ENCODE measurements at places on chromosomes 3 and 15.

DNA sequence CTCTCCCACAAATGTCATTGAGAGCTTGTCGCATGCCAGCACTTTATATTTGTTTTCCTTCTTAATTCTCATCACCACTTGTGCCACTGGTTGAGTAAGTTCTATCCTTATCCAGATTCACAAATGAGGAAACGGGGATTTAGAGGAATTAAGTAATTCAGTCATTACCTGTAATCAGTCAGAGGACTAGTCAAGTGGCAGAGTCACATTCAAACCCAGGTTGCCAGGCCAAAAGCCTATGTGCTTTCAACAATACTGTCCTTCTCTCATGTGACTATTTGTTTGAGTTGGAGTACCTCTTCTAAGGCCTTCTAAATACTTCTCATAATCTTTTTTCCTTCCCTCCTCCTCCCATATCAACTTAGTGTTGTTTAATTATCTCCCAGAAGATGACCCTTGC is 76.9 kb downstream of the THRB start:
- DNase-seq = no peak

- no peak for DNase-seq
These were observed 3.5 kb downstream of the SMAD6 start for GRCh38 chr15:66705277-66706146.

GRCh38 chr3:138173769-138174420 is 826 bp downstream of the DBR1 start:
- DNase-seq = no peak

DNA sequence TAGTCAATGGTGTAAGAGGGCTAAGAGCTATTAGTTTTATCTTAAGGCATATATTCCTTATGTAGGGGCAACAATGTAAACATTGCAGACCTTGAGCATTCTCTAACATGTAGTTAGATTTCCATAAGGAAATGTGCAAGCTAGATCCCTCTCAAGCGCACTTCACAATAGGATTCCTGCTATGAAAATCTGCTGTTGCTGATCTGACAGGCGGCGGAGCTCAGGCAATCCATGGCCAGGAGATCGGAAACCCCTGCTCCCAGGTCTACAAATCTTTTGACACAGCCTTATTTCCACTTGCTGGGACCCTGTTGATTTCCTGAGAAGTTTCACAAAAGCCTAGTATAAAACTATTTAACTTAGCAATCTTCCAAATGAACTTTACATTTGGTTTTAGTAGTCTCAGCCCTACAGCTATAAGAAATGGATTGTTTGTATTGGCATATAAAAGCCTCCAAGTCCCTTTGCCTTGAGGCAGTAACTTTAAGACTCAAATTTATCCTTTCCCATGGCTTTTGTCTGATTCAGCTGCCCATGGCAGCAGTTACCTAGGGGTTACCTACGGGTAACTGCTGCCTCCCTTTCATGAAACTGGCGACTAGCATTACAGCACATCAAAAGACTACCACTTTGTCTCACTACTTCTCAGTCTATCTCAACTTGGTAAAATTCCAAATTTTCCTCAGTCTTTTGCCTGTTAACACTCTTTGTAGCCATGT is 22.7 kb downstream of the TRA2B start:
- no peak for DNase-seq

DNA sequence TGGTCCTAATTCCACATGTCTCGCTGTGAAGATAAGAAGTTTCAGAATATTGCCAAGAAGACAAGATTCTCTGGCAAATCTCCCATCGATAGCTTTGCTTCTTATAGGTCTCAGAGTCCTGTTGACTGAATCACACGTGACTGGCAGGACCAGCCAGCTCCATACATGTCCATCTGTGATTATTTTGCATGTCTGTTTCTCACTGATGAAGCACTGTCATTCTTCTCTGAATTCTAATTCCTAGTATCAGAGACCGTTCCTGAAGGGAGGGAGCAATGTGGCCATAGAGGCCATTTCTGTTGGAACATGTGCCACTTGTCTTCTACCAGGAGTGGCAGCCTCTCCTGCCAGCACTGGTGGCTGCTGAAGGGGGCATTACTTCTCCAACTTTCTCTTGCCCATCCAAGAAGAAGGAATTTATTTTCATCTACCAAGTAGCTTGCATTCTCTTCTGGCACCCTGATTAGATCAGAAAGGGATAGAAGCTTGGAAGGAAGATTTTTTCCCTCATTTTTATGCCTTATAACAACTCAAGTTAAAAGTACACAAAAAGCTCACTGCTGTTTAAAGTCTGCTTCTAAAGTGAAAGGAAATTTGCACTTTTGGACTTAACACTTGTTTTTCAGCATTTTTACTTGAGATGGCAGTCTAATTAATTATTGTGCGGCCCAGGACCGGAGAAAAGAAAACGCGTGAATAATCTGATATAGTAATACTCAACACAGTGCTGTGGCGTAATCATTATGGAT is 115.8 kb downstream of the IQCH start:
- DNase-seq = no peak

GRCh38 chr3:59185591-59186369 is 136.0 kb upstream of the CFAP20DC start:
- DNase-seq = peak; percentile 8

GRCh38 chr15:90871139-90871715 is 2.8 kb downstream of the FURIN start:
- DNase-seq = no peak

- DNase-seq = no peak
These were observed 809.2 kb downstream of the NAALADL2 start for GRCh38 chr3:175668300-175668699.

DNA sequence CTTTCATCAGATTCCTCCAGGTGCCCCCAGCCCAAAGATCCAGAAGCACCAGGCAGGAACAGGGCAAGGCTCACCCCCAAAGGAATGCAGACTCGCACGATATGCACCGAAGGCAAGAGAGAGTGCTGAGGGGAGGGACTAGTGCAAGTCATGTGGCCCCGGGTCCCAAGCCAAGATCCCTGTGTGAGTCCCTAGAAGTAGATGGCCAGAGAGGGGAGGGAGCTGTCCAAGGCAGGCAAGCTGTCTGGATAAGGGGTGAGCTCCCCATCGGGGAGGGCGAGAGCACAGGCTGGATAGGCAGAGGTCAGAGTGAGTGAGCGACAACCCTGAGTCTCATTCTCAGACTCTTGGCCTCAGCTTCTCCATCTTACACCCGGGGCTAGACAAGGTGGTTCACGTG is 171.5 kb upstream of the LINGO1 start:
- no peak for DNase-seq

Measured in astrocyte of the cerebellum (primary cell).